Fibroblast of skin of scalp (primary cell): ENCODE measurements at places on chromosomes 1 and 21.
A peak's percentile ranks its signal among the peaks of the same experiment; 100 is the strongest.

DNA sequence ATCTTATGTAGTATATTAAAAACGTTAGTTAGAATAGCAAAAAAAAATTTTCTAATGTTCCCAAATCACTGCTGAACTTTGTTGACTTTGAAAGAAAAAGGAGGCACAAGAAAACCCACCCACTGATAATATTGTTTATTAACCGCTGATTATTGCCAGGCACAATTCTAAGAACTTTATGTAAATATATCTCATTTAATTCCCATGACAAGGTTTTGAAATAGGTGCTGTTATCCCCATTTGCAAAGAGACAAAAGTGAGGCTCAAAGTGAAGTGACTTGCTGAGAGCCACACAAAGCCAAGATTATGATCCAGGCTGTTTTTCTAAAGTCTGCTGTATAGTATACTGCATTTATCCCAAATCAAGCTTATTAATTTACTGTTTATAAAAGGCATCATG is 56.4 kb downstream of the SASS6 start:
- no peak for DNase-seq

DNA sequence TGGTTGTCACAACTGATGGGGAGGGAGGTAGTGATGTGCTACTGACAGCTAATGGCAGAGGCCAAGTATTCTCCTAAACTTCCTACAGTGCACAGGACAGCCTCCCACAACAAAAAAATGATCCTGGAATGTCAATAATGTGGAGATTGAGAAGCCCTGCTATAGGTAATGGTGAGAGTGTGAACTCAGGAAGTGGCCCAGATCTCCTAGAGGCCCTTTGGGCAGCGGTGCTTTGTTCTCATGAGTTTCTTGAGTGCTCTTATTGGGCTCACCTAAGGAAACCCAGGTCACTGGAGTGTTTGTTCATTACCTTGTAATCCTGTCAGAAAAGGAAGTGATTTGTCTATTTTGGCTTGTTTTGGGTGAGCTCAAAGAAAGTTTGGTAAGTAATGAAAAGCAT is 5.9 kb downstream of the OTUD3 start:
- DNase-seq, result no peak

DNA sequence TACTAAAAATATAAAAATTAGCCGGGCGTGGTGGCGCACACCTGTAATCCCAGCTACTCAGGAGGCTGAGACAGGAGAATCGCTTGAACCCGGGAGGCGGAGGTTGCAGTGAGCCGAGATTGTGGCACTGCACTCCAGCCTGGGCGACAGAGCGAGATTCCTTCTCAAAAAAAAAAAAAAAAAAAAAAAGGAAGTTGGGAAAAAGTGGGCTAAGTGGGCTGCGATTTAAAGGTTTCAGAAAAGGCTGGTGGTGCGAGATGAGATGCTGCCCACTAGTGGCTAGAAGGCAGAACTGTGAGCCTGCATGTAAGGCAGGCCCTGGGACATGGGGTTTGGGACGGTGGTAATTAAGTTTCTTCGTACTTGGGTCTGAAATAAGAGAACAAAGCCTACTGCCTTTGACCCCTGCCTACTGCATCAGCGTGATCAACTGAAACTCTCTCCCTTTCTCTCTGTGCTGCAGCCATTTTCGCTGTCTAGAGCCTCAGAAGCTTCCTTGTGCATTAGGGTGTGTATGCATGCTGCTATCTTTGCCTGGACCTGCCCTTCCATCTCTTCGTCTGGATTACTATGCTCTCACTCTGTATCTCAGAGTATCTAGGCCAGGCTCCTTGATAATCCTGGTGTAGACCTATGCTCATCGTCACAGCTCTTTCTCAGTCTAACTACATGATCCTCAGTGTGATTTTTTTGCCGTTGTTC is 12.4 kb downstream of the FMOD start:
- peak; percentile 64 for DNase-seq

- DNase-seq, result no peak
Measured at GRCh38 chr1:3209201-3209600, 140.2 kb downstream of the PRDM16 start.

- peak; percentile 43 for DNase-seq
Measured at GRCh38 chr1:165501970-165502348, 41.8 kb upstream of the LRRC52 start.

- DNase-seq, result no peak
Measured at GRCh38 chr1:117210831-117211261, at the start of gene VTCN1. Gene VTCN1, minus strand, starts transcription at chr1:117210927. Its CDS starts 72 bp downstream, at chr1:117210855.
